Right lung (tissue), 10 donors: ENCODE measurements at places on chromosomes 7 and 10. TPM values are rescaled to one million over a fixed set of nuclear protein-coding genes. Genes with fewer than 3 reads are reported as not detected.

DNA sequence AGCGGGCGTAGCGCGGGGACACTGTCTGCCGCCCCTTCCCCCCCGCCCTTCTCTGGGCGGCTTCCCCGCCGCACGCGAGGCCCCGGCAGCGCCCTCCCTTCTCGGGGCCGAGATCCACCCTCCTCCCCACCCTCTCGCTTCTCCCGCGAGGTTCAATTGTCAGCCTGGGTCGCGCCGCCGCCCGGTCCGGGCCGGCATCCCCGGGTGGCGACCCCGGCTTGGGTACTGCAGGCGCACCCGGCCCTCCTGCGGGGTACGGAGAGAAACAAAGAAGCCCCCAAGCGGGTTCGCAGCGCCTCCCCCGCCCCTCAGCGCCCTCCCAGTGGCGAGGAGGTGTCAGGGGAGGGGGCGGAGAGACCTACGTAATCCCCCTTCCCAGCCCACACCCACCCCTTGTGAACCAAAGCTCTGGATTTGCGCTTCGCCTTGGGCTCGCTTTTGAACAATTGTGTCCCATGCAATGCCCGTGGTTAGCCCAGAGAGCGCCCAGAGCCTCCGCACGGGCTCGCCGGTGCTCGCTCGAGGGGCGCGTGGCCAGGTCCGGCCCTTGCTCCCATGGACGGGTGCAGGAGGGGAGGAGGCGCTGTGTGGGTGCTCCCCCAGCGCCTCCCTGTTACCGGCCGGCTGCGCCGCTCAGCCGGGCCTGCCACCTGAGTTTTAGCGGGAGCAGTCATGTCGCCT lies 634 bp downstream of the HECW1 start:
- peak; percentile 51 for DNase-seq

Gene ADIRF
- 31.3 TPM for polyA plus RNA-seq

DNA sequence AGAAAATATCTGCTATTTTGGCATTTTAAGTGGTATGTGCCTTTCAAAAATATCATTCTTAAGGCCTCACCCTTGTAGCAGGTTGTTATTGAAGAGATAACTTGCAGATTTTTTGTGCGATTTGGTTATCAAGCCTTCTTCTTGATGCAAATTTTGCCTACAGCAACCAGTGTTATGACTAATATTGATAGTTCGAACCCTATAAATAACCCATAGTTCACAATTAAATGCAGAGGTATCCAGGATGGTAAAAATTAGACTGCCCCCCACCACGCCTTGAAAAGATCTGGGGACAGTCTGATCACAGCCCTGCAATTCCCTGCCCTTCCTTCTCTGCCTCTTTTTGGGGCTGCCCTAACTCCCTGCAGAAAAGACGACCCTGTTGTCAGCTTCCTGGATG lies 28.4 kb upstream of the RAPGEF5 start:
- DNase-seq = no peak

GRCh38 chr7:46169384-46169755 lies 248.3 kb upstream of the IGFBP3 start:
- DNase-seq = no peak

Gene ENTPD7
- 14.5 TPM for polyA plus RNA-seq

DNA sequence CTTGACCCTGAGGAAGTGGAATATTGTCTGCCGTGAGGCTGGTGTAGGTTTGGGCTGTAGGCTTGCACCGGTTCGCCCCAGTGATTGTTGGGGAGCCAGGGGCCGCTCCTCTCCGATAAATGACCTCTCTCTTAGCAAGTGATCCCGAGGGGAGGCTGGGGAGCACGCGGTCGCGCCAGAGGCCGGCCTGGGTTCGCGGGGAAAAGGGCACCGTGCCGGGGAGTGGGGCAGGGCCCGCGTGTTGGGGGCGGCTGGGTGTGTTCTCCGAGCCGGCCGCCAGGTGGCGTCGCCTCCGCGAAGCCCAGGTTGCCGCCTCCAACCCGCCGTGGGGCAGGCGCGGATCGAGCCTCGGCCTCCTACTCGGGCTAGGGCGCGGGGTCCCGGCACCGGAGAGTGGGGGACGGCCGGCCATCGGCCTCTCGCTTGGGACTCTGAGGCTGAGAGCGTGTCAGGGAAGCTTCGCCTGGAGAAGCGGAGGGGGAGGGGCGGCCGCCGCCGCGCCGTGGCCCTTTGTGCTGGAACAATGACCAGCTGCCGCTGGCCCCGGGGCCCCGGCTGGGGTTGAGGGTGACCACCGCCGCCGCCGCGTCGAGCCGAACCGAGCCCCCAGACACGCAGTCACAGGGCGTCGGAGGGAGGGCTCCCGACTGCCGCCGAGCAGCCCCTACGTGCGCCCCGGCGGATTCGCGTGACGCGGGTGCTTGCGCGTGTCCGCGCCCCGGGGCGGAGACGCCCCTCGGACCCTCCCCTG lies 442 bp upstream of the LZTS2 start:
- peak; percentile 88 for DNase-seq

Gene CPA4
- polyA plus RNA-seq = 0.68 TPM

- DNase-seq = no peak
Measured at GRCh38 chr7:2110610-2111396, 121.9 kb downstream of the MAD1L1 start.

DNA sequence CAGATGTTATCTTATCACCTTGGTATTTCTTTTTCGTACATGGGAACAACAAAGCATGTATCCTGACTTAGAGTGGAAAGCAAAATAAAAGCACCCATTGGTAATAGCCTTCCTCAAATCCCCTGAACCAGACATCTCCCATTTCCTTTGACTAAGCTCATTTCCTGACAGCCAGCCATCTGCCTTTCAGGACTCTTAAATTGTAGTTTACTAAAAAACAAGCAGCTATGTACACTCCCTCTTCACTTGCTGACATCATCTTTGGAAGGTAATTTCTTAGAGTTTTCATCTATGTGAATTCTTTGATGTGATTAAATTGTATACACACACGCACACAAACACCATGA lies 40.7 kb downstream of the ARL4A start:
- no peak for DNase-seq

DNA sequence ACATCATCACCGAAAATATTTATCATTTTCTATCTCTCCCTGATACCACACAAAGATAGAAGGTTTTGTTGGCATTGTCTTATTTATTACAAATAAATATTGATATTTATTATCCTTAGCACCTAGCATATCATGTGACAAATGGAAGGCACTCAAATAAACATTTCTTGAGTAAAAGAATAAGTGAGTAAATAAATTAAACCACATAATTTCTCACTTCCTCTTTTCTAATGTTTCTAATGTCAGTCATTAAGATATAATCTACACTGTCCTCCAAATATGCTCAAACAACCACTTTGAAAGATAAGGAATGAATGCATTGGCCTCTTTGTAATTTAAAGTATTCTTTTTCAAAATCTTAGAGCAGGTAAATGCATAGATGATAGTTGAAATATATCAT lies 1027.8 kb upstream of the LRRTM3 start:
- no peak for DNase-seq

Gene PNLIP
- not detected for polyA plus RNA-seq

- DNase-seq = no peak
Measured at GRCh38 chr7:49669692-49670260, 103.7 kb upstream of the VWC2 start.

- DNase-seq = no peak
Measured at GRCh38 chr10:125003146-125003900, 61.4 kb downstream of the ZRANB1 start.

- DNase-seq = no peak
Measured at GRCh38 chr7:34162027-34162565, 256.8 kb downstream of the BMPER start.

Gene NODAL
- 0.42 TPM for polyA plus RNA-seq
